ENCODE measurements at places on chromosomes 12 and 14. TPM values are rescaled to one million over a fixed set of nuclear protein-coding genes. Genes with fewer than 3 reads are reported as not detected.

DNA sequence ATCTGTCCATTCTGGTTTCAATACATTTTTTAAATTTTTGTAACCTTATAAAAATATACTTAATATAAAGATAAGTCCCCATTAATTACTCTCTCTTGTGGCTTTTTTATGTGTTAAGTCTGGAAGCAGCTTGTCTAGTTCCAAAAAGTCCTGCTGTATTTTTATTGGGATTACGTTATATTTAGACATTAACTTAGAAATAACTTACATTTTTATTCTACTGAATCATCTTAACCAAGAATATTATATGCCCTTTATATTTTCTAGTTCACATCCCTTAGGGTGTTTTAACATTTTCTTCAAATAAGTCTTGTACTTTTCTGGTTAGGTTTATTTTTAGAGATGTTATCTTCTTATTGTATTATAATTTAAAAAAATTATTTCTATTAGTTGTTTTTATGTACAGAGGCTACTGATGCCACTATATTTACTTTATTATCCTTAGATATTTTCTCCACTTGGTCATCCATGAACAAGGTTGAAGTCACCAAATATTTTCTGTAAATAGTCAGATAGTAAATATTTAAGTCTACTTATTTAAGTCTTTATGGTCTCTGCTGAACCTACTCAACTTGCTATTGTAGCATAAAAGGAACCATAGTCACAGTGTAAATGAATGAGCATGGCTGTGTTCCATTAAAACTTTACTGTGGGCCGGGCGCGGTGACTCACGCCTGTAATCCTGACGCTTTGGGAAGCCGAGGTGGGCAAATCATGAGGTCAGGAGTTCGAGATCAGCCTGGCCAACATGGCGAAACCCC, 132.4 kb upstream of the NEDD1 start:
- no peak for DNase-seq

The GNPTAB gene
- polyA plus RNA-seq: 34.7 TPM

GRCh38 chr14:51638071-51638944, 13.4 kb upstream of the FRMD6 start:
- DNase-seq: no peak

- DNase-seq: no peak
Measured at GRCh38 chr14:30445852-30446251, 113.1 kb upstream of the G2E3 start.

DNA sequence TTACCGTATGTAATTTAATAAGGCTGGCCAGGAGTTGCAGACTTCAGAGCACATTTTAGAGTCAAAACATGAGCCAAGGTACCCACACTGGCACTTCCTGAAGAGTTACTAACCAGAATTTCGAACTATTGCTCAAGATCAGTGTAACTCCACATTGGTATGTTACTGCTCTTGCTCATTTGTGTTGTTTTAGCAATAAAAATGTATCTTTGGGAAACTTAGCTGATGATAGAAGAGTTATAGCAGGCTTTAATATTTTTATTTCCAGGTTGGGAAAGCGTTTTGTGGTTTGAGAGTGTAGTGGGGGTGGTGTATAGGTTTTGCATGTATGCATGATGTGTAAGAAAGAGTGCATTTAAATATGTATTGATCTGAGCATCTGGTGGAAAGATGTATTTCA, 96.6 kb downstream of the SCN8A start:
- DNase-seq: no peak

DNA sequence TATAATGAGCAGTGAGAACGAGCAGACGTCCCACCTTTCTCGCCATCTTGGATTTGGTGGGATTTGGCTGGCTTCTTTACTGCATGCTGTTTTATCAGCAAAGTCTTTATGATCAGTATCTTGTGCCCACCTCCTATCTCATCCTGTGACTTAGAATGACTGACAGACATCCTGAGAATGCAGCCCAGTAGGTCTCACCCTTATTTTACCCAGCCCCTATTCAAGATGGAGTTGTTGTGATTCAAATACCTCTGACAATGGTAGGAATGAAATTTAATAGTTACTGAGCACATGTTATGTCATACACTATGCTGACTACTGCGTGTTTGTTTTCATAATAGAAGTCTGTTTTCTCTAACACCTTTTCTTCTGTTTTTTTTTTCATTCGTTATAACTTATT, 1.9 kb downstream of the TMTC3 start:
- DNase-seq: no peak

The ZDHHC22 gene
- polyA plus RNA-seq: 0.05 TPM

The PTPRO gene
- 1.5 TPM for polyA plus RNA-seq

The PIP4K2C gene
- polyA plus RNA-seq: 20.1 TPM

GRCh38 chr12:109343677-109344076, 4.0 kb upstream of the MYO1H start:
- no peak for DNase-seq

The LUM gene
- polyA plus RNA-seq: 945 TPM

DNA sequence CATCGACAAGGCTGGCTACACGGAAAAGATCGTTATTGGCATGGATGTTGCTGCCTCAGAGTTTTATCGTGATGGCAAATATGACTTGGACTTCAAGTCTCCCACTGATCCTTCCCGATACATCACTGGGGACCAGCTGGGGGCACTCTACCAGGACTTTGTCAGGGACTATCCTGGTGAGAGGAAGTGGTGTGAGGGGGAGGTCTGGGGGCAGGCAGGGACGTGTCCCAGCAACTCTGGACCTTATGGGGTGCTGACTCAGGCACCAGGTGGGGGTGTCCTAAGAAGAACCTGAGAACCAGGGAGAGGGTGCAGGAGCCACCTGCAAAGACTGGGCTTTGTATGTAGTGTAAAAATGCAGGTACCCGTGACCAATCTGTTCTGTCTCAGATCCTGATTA, 5.2 kb downstream of the ENO2 start:
- no peak for DNase-seq

GRCh38 chr14:55713486-55713885, 133.5 kb downstream of the KTN1 start:
- DNase-seq: no peak

- DNase-seq: no peak
Measured at GRCh38 chr14:52040598-52040997, 28.3 kb downstream of the NID2 start.

DNA sequence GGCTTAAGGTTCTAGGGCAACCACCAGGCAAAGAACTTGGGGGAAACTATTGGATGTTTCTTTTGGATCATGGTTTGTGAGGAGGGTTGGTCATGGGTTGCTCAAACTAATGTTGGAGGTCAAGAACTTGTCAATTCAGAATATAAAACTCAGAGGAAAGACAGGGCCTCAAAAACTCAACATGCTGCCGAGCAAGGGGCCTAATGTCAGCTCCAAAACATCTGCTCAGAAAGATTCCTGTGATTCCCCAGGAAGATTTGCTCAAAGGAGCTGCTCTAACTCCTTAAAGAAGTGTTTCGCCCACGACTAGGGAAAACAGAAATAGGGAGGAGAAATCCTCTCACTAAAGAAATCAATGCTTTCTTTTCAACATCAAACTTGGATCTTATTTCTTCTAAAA, 3.7 kb upstream of the IGF1 start:
- no peak for DNase-seq

The TPPP2 gene
- polyA plus RNA-seq: 0.21 TPM

The CEP170B gene
- polyA plus RNA-seq: 11.2 TPM

All from right lung (tissue), 10 donors.